ENCODE measurements at places on chromosomes 1 and 21.

GRCh38 chr1:62753031-62753965, 30.6 kb upstream of the ATG4C start:
- DNase-seq: no peak

DNA sequence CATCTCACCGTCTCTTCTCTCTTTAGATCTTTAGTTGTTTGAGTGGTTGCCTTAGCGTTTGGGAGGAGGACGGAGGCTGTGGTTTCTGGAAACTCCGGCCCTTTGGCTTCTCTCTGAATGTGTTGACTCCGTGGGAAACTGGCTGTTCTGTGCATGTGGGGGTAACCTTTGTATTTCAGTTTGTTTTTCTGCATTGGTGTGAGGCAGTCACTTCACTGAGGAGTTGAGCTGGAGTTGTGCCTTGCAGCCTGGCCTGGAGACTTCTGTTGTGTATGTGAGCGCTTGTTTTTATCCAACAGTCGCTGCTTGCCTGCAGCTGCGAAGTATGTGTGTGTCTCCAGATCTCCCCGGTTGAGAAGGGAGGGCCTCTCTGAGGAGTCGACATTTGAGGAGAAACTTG, 33.6 kb downstream of the CLDN14 start:
- DNase-seq: no peak

DNA sequence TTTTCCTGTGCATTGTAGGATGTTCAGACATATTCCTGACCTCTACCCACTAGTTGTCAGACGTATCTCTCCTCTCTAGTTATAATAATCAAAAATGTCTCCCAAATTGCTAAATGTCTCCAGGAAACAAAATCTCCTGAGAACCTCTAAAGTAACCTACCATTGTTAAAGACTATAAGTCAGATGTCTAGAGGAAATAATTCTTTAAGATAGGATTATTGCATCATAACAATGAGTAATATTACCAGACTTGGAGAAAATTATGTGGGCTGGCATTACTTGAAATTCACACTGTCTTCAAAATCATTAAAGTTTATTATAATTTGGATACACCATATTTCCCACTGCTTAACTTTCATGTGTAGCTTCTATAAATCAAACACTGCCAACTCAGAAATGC, 643.0 kb upstream of the ADGRL2 start:
- DNase-seq: no peak

DNA sequence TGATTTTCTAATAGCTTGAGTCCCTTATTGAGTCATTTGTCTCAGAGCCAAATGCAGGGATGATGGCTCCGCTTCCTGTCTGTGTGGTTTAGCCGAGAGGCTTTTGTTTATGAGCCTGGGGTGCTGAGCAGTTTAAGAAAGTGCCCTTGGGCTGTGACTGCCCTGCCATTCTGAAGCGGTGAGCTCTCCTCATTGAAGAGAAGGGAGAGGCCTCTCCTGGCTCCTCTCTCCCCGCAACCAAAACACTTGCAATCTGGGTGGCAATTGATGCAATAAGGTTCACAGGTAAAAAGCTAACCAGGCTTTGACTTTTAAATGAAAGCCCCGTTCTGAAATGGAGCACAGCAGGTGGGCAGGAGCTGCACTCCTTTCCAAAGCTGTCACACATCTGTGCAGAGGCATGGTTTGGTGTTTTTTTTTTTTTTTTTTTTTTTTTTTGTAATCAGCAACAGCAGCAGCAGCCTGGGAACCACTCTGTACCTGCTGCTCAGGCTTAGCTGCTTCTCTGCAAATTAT, 403.7 kb downstream of the SIPA1L2 start:
- DNase-seq: peak; percentile 39

- peak; percentile 97 for DNase-seq
These were observed 52.7 kb upstream of the GRHL3 start for GRCh38 chr1:24266398-24266941.

DNA sequence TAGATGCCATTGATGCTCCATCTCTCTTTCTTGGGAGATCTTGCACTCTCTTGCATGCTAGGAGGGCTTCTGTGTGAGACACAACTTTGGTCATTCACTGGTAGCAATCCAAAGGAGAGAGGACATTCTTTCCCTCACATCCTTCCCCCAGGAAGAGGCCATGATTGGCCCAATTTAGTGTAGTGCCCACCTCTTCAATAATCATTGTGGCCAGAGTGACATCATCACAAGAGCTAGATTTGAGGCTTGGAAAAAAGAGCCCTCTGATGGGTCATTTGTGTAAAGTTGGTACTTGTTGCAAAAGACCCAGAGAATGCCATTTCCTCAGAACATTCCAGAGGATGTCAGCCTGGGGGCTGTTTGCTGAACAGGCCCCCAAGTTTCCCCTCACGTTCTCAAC, 30.2 kb downstream of the S100A6 start:
- no peak for DNase-seq

DNA sequence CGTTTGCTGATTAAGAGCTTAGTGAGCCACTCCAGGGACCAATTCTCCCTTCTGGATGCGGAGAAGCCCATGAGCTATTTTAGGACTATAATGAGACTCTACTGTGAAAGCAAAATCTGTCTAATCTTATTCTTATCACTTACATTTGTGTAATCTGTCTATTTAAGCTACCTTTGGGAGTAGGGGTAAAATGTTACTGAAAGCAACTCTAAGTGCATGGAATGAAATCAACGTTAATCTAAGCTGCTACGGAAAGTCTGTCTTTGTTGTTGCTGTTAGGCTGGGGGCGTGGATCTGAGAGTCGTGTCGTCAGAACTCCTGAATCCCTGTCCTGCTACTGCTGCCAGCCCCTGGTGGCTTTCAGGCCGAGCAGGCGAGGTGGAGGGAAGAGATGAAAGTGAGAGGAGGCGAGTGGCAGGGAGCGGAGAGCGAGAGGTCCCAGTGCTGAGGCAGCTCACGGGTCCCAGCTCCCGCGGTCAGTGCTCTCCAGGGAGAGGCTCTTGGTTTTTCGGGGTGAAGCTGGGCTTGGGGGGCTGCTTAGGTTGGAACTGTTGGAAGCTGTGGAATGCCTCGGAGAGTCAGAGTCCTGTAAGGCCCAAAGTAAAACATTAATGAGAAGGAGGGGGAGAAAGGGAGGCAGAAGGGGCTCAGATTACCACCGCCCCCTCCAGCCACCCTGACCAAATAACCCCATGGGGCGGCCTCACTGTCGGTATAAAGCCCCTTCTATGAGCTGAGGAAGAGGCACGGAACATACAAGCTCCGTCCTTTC, 53.9 kb downstream of the COQ8A start:
- DNase-seq: no peak

DNA sequence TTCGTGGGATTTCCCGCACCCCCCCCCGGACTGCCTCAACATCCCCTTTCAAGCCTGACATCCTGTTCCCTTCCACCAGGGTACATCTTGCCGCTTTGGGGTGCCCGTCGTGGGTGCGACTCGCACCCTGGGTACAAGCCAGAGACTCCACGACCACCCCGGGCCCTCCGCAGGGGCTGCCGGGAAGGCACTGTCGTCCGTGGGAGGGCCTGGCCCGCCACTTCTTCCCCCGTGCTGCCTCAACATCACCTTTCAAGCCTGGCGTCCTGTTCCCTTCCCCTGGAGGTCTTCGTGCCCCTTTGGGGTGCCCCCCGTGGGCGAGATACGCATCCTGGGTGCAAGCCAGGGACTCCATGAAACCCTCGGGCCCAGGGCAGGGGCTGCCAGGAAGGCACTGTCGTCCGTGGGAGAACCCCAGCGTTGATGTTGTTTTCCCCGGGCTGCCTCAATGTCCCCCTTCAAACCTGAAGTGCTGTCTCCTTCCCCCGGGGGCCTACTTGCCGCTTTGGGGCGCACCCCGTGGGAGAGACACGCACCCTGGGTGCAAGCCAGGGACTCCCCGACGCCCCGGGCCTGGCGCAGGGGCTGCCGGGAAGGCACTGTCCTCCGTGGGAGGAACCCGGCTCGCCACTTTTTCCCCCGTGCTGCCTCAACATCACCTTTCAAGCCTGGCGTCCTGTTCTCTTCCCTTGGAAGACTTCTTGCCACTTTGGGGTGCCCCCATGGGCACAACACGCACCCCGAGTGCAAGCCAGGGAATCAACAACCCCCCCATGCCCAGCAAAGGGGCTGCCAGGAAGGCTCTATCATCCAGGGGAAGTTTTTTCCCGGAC, 138.6 kb downstream of the LIPI start:
- no peak for DNase-seq

DNA sequence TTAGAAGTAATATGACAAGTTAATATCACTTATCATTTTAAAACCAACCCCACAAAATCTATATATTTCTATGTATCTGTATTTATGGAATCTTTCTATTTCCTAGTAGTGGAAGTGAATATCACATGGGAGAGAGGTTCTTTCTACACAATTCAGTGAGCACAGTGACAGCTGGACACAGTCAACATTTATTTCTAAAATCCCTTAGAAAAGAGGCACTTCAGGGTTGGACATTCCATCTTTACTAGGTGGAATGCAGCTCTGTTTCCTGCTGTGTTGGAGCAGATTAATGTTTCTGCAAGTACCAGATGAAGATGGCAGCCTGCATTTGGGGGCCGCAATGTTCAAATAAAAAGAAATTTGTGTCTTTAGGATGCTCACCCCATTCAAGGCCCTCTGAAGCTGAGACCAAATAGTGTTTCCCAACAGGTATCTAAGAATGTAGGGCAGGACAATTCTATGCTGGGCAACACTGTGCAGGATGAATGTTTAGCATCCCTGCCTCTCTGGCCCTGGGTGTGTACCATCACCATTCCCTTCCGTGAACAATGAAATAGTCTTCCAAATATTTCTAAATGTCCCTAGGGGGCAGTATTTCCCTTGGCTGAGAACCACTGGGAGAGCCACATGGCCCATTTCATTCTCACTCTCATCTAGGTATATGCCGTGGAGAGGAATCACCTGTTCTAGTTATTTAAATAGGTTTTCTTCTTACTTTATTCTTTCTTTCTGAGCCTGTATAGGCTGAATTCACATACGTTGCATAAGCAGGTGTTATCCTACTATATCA, 394.8 kb downstream of the PRDM2 start:
- no peak for DNase-seq
